ENCODE measurements at places on chromosomes 4 and X.
A peak's percentile ranks its signal among the peaks of the same experiment; 100 is the strongest.

- no peak overlapping the region for H3K27ac ChIP-seq
- H3K4me1 ChIP-seq: peaks cover 4% of the 10 kb centered on the region
- H3K27me3 ChIP-seq: peaks cover 55% of the 10 kb centered on the region
- peak overlapping the region; percentile 46 for H3K4me3 ChIP-seq
- peaks cover 2% of the 10 kb centered on the region for H3K36me3 ChIP-seq
These were observed 593 bp upstream of the JAKMIP1 start for GRCh38 chr4:6200922-6201362.

DNA sequence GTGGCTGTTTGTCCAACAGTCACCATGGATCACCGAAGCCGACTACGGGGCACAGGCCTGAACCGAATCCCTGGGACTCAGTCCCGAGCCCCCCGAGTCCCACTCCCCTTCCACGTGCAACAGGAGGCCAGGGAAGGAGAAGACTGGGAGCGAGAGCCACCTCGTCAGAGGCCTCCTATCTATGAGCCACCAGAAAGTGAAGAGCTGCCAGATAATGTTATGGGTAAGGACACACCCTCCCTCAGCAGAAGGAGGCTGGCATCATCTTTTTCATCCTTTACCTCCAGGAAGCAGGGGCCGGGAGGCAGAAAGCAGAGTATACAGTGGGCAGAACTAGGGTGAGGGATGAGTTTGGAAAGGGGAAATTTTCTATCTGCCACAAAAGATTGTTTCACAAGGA, 2.8 kb upstream of the PRDX4 start:
- H3K27ac ChIP-seq: no peak overlapping the region
- H3K4me1 ChIP-seq: peaks cover 27% of the 10 kb centered on the region
- no peaks in the 10 kb centered on the region for H3K36me3 ChIP-seq
- no peak for DNase-seq

- H3K36me3 ChIP-seq: no peaks in the 10 kb centered on the region
- H3K27ac ChIP-seq: peak overlapping the region; percentile 77
- peak overlapping the region; percentile 31 for H3K4me3 ChIP-seq
- peaks cover 14% of the 10 kb centered on the region for H3K4me1 ChIP-seq
These were observed 20.1 kb upstream of the ARAF start for GRCh38 chrX:47540754-47541538.

DNA sequence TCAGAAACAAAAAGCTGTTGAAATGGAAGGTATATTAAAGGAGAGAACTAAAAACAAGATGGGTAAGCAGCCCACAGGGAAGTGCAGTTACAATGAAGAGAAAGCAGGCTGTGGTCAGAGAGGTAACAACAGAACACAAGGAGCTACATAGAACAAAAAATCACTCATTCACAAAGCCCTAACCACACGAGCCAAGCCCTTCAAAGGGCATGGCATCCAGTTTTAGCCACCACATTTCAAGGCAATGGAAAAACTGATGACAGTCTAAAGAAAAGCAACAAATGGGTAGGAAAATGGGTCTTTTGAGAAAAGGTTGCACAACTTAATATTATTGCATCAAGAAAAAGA, 37.5 kb downstream of the KDR start:
- peaks cover 3% of the 10 kb centered on the region for H3K4me1 ChIP-seq
- DNase-seq: no peak

- no peak overlapping the region for H3K4me3 ChIP-seq
- H3K27me3 ChIP-seq: no peaks in the 10 kb centered on the region
- no peak overlapping the region for H3K27ac ChIP-seq
- no peaks in the 10 kb centered on the region for H3K36me3 ChIP-seq
- no peak for DNase-seq
These were observed 20.5 kb downstream of the GLRB start for GRCh38 chr4:157096439-157096838.

- no peak overlapping the region for H3K27ac ChIP-seq
- DNase-seq: no peak
- H3K4me3 ChIP-seq: no peak overlapping the region
- H3K27me3 ChIP-seq: peaks cover 58% of the 10 kb centered on the region
- no peaks in the 10 kb centered on the region for H3K36me3 ChIP-seq
These were observed 7.0 kb downstream of the RAI2 start for GRCh38 chrX:17854069-17854468.

DNA sequence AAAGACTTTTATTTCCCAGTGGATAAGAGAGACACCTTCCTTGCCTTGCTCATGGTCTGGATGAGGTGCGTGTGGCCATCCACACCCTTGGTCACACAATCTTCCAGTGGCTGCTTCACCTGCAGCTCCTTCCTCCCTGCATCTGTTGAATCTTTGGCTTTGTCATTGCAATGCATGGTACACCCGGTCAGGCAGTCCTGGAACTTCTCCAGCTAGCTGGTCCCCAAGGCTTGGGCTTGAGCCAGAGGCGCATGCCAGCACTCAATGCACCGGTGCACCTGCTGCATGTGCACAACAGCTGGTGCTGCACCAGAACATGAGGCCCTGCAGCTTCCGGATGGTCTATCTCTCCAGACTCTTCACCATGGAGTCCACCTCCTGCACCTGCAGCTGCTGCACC, 31.7 kb downstream of the SCML1 start:
- no peak overlapping the region for H3K4me3 ChIP-seq
- no peak for DNase-seq
- H3K4me1 ChIP-seq: no peaks in the 10 kb centered on the region
- H3K27me3 ChIP-seq: no peaks in the 10 kb centered on the region

- H3K27me3 ChIP-seq: no peaks in the 10 kb centered on the region
- DNase-seq: no peak
- peaks cover 1% of the 10 kb centered on the region for H3K4me1 ChIP-seq
- H3K27ac ChIP-seq: no peak overlapping the region
- H3K4me3 ChIP-seq: no peak overlapping the region
These were observed 114.9 kb downstream of the EFHC2 start for GRCh38 chrX:44228621-44229020.

GRCh38 chrX:276581-277201, 4.5 kb upstream of the PLCXD1 start:
- H3K4me1 ChIP-seq: peaks cover 9% of the 10 kb centered on the region
- no peaks in the 10 kb centered on the region for H3K27me3 ChIP-seq
- peak overlapping the region; percentile 65 for H3K4me3 ChIP-seq

DNA sequence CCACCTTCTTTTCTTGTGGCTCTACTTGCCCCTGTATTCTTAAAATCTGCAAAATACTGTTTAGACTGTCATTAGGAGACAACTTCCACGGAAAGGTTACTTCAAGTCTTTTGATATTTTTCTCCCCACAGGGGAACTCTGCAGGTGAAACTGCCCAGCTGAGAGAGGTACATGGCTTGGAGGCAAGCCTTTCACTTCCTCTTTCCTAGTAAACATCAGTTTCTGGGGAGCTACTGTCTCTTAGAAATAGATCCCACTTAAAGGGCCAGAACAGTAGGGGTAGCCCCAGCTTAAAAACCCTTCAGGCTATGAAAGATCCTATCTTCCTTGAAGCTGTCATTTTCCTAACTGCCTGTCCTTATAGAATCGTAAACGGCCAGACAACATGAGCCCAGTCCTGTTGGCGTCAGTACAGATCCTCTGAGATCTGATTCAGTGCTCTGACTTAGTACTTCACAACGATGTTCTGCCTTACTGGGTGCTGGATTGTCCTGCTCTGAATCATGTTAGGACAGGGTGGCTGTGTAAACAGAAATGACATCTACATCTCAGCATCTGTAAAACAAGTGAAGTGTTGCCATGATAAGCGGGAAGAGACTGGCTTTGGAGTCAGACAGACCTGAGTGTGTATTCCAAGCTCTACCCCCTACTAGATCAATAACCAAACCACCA, 102.1 kb downstream of the ITIH6 start:
- H3K36me3 ChIP-seq: no peaks in the 10 kb centered on the region
- H3K27ac ChIP-seq: no peak overlapping the region
- H3K4me1 ChIP-seq: no peaks in the 10 kb centered on the region

DNA sequence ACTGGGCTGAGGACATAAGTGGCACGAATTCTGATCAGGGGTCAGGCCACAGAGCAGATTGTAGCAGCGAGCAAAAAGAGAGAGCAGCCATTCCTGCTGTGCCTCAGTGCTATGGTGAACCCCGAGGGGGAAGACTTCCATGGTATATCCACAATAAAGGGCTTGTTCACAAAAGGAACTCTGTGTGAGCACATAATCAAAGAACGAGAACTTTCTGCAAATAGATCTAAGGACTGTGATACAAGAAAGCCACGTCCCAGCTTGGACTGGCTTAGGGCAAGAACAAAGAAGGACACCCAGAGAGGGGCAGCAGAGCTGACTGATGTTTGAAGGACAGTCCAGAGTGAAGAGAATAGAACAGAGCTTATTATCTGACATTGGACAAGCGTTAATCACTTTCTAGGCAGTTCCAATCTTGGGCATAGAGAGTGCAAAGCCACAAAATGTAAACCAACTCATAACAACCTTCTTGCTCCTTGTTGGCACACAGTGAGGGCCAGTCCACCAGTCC, 24.0 kb downstream of the PPEF2 start:
- no peak overlapping the region for H3K27ac ChIP-seq
- DNase-seq: no peak
- peaks cover 14% of the 10 kb centered on the region for H3K27me3 ChIP-seq
- H3K36me3 ChIP-seq: no peaks in the 10 kb centered on the region
- no peaks in the 10 kb centered on the region for H3K4me1 ChIP-seq
- H3K4me3 ChIP-seq: no peak overlapping the region

DNA sequence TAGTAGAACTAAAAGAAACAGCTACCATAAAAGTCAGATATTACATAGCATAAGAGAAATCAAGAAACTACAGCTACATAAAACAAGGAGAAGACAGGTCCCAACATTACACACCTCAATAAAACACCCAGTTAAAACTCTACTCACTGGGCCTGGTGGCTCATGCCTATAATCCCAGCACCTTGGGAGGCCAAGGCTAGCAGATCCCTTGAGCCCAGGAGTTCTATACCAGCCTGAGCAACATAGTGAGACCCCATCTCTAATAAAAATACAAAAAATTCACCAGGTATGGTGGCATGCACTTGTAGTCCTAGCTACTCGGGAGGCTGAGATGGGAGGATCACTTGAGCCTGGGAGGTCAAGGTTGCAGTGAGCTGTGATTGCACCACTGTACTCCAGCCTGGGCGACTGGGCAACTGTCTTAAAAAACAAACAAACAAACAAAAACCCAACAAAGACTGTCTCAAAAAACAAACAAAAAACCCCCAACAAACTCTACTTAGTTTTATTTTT, 15.2 kb upstream of the TXLNG start:
- no peak for DNase-seq
- H3K4me1 ChIP-seq: no peaks in the 10 kb centered on the region
- no peak overlapping the region for H3K27ac ChIP-seq
- H3K27me3 ChIP-seq: no peaks in the 10 kb centered on the region
- no peak overlapping the region for H3K4me3 ChIP-seq

- peaks cover 6% of the 10 kb centered on the region for H3K36me3 ChIP-seq
- H3K27me3 ChIP-seq: no peaks in the 10 kb centered on the region
- DNase-seq: no peak
These were observed 94.7 kb upstream of the NAP1L5 start for GRCh38 chr4:88792268-88792781.

GRCh38 chr4:160019936-160020335, 917.1 kb downstream of the RAPGEF2 start:
- H3K4me3 ChIP-seq: no peak overlapping the region
- DNase-seq: no peak
- H3K27ac ChIP-seq: no peak overlapping the region
- peaks cover 2% of the 10 kb centered on the region for H3K27me3 ChIP-seq
- H3K4me1 ChIP-seq: no peaks in the 10 kb centered on the region
- no peaks in the 10 kb centered on the region for H3K36me3 ChIP-seq

GRCh38 chr4:57132743-57133137, 22.6 kb upstream of the IGFBP7 start:
- peaks cover 2% of the 10 kb centered on the region for H3K36me3 ChIP-seq
- no peak for DNase-seq
- peak overlapping the region; percentile 90 for H3K27ac ChIP-seq
- no peaks in the 10 kb centered on the region for H3K27me3 ChIP-seq
- H3K4me1 ChIP-seq: peaks cover 66% of the 10 kb centered on the region

GRCh38 chr4:40750461-40751258, 905 bp downstream of the NSUN7 start:
- no peak for DNase-seq
- H3K27ac ChIP-seq: peak overlapping the region; percentile 80
- no peaks in the 10 kb centered on the region for H3K27me3 ChIP-seq
- peaks cover 2% of the 10 kb centered on the region for H3K36me3 ChIP-seq

GRCh38 chrX:33095079-33095478, 116.3 kb downstream of the DMD start:
- no peak overlapping the region for H3K4me3 ChIP-seq
- H3K36me3 ChIP-seq: no peaks in the 10 kb centered on the region
- H3K27ac ChIP-seq: no peak overlapping the region
- H3K4me1 ChIP-seq: peaks cover 7% of the 10 kb centered on the region
- no peaks in the 10 kb centered on the region for H3K27me3 ChIP-seq
- DNase-seq: no peak

- no peak overlapping the region for H3K27ac ChIP-seq
- no peaks in the 10 kb centered on the region for H3K27me3 ChIP-seq
- DNase-seq: no peak
- H3K36me3 ChIP-seq: no peaks in the 10 kb centered on the region
These were observed 2017.2 kb upstream of the TENM3 start for GRCh38 chr4:180225977-180226376.

DNA sequence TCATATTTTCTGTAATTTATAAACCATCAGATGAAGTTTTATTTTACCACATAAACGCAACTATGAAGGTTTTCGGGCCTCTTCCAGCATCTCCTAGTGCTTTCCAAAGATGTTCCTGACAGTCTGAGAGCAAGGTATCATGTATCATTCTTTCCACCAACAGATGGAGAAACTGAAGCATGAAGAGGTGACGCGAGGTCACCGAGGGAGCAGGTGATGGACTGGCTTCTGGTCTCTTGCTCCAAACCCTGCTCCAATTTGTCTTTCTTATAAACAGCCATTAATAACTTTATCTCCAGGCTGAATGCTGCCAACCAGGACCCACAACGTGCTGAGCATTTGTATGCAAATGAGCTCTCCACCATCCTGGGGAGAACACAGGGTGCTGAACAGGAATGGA, 86.3 kb upstream of the MAML3 start:
- H3K4me1 ChIP-seq: peaks cover 24% of the 10 kb centered on the region
- no peak overlapping the region for H3K27ac ChIP-seq
- no peak overlapping the region for H3K4me3 ChIP-seq

GRCh38 chr4:1981251-1982058, 27.3 kb downstream of the NELFA start:
- no peak overlapping the region for H3K4me3 ChIP-seq
- no peak for DNase-seq
- H3K4me1 ChIP-seq: peaks cover 11% of the 10 kb centered on the region
- H3K27me3 ChIP-seq: no peaks in the 10 kb centered on the region
- H3K27ac ChIP-seq: peak overlapping the region; percentile 57

GRCh38 chr4:122663814-122664610, 43.1 kb upstream of the IL21 start:
- H3K27me3 ChIP-seq: no peaks in the 10 kb centered on the region
- peaks cover 60% of the 10 kb centered on the region for H3K4me1 ChIP-seq
- peak overlapping the region; percentile 79 for H3K27ac ChIP-seq
- H3K4me3 ChIP-seq: no peak overlapping the region
